ENCODE measurements at places on chromosomes 1 and 21.

GRCh38 chr1:103365860-103366569, 159.5 kb upstream of the RNPC3 start:
- no peak for DNase-seq

- DNase-seq, result no peak
These were observed 21.6 kb upstream of the TEKT2 start for GRCh38 chr1:36062315-36062714.

GRCh38 chr1:25051504-25051903, 121.4 kb upstream of the RUNX3 start:
- no peak for DNase-seq

- DNase-seq, result peak; percentile 39
These were observed 17.3 kb downstream of the NOC2L start for GRCh38 chr1:941588-942383.

DNA sequence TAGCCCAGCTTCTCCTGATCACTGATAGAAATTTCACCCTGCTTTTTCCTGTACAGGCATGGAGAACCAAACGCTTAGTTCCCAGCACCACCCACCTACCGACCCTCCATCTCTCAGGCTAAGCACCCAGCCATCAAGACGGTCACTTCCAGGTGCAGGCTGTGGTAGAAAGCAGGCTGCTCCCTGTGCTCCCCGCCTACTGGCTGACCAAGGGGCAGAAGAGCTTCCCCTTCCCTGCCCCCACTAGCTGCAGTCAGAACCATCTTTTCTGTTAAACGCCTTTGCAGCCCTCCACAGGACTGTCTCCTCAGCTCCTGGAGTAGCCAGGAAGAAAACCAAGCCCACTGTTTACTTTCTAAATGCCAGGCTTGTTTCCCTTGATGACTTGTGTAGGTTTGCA, 23.0 kb downstream of the SPATA46 start:
- DNase-seq, result no peak

DNA sequence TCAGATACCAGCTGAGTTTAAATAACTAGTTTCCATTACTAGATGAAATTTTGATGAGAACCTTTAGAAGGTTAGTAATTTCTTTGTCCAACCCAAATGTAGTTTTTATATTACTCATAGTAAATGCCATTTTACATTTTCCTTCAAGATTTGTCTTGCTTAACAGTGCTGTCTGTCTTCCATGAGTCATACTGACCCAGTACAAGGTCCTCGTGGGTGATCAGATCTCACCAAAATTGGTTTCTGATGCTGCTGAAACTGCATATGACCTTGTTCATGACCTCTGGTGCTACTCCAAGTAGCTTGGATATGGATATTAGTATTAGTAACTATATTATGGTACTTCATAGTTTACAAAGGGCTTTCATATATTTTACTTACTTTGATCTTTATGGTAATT, 207.1 kb downstream of the RYR2 start:
- no peak for DNase-seq

GRCh38 chr21:38236232-38236631, 20.6 kb upstream of the KCNJ15 start:
- DNase-seq, result no peak

- DNase-seq, result no peak
These were observed 20.9 kb downstream of the MCOLN3 start for GRCh38 chr1:85027242-85027983.

GRCh38 chr1:109454497-109455133, 11.7 kb upstream of the SYPL2 start:
- DNase-seq, result no peak

DNA sequence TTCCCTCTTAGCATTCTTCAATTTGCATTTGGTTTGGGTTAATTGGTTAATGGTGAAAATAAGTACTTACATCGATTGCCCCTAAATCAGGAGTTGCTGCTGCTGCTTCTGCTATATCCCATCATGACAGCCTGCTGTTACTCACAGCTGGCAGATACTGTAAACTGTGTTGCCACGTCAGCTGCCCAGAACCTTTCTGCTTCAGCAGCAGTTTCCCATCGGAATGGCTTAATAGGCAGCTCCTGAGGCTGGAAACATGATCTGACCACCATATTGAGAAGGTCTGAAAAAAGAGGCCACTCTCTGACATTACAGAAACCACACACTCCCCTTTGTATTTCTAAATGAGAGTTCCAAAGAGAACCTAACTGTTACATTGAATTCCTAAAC, 14.3 kb upstream of the SEC16B start:
- no peak for DNase-seq

- DNase-seq, result no peak
These were observed 494.2 kb downstream of the KIF26B start for GRCh38 chr1:245648749-245649522.

- DNase-seq, result no peak
These were observed 36.4 kb downstream of the CAPN8 start for GRCh38 chr1:223629126-223629457.

- no peak for DNase-seq
These were observed 323.0 kb upstream of the PLD5 start for GRCh38 chr1:242847390-242847993.

DNA sequence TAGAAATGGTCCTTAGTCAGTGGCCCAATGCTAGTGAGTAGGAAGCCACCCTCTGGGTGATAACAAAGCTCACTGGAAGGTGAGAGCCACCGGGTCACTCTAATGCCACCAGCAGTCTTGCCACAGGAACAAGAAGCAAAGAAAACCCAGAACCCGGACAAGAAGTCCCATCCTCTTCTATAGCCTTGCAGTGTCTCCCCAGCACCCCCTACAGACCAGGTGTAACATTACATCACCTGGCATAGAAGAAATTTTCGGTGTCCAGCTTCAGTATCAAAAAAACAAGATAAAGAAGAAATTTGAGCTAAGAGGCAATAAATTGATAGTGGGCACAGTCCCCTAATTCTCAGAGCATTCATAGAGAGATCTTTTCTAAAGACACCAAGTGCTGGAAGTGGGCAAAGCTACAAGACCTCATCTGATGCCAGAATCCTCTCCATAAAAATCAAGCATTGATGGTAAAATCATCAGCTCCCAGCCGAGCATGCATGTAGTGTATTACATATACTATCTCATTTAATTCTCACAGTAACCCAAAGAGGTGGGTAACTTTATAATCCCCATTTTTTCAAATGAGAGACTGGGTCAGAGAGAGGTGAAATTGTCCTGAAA, 491.0 kb downstream of the MATN1 start:
- DNase-seq, result no peak

DNA sequence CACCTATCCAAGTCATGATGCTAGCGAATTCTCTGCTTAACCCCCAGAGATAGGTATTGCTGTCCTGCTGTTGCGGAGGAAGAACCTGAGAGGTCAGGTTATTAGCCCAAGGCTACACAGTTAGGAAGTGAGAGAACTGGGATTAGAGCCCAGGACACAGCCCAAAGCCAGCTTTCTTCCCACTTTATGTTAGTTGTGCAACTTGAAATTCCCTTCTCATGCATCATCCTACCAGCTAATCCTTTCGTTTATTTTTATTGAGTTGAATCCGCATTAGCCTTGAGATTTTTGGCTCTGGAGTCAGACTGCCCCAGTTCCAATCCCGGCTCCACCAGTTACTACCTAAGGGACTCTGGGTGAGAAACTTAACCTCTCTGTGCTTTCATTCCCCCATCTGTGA, 65.4 kb downstream of the PLEKHA6 start:
- no peak for DNase-seq

DNA sequence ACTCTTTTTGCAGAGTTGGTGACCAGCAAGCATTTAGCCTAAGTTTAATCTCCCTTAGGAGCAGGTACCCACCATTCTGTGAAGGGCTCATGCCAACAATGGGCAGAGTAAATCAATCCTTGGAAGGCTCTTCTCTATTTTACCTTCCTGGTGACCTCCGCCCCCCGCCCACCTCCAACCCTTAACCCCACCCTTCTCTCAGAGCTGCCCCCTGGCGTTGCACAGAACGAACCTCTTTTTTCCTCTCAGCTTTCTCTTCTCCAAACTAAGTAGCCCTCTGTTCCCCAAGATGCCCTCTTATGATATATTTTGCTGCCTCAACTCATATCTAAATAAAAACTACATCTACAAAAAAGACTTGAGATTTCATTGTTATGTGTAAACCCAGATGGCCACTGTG, 186.8 kb downstream of the SEC16B start:
- no peak for DNase-seq

GRCh38 chr1:46412893-46413595, 18.9 kb downstream of the FAAH start:
- no peak for DNase-seq

DNA sequence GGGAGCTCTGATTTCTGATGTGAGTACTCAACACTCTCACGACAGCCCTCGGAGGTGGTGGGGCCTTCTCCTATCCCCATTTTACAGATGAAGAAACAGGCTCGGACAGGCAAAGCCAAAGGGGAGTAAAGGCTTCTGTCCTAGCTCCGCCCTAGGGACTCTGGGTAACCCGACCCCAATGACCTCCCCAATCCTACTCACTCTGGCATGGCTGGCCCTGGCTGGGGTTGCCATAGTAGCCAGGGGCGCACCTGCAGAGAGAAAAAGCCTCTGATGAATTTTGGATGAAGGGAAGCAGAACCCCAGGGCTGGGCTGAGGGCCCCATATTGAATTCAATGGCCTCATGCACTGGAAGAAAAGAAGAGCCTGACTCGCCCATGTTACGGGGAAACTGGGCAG, 61.1 kb downstream of the LDLRAD2 start:
- DNase-seq, result no peak

DNA sequence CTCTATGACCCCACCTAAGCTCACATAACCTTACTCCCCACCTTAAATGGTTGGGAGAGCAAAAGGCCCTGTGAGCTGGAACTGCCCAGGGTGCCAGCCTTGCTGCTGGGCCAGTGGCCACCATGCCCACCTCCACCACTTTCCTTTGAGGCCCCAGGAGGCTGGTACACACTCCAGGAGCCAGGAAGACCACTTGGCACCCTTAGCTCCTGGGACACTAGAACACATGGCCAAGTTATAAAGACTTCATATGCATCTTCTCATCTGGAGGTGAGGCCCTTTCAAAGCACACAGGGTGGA, 21.9 kb downstream of the CAPZB start:
- no peak for DNase-seq

GRCh38 chr1:8032366-8032910, 6.3 kb upstream of the ERRFI1 start:
- DNase-seq, result no peak

GRCh38 chr1:205840146-205840923, 9.6 kb downstream of the PM20D1 start:
- DNase-seq, result no peak

DNA sequence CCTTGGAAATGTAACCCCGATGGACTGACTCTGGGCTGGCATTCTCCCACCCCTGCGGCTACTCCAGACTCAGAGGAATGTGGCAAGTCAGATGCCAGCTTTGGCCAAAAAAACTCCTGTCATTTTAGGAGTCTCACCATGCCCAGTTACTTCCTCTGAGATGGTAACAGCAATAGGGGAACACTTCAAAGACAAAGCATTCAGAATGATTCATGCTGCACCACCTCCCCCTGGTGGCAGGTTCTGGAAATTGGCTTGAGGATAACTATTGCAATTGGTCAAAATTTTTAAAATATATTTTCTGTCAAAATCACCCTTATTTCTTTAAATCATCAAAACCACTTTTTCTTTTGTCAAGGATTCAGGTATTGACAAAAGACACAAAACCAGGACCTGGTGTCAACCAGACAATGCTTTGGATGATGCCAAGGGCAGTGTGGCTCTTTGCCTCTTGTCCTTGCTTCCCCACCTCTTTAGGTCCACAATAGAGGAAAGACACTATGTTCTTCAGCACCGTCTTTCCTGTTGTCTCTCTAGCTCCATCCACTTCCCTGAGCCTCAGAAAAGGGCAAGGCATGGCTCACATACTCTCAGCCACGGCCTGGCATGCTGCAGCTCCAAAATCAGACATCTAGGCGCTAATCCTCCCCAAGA, 9.9 kb upstream of the CDCA8 start:
- DNase-seq, result peak; percentile 78

DNA sequence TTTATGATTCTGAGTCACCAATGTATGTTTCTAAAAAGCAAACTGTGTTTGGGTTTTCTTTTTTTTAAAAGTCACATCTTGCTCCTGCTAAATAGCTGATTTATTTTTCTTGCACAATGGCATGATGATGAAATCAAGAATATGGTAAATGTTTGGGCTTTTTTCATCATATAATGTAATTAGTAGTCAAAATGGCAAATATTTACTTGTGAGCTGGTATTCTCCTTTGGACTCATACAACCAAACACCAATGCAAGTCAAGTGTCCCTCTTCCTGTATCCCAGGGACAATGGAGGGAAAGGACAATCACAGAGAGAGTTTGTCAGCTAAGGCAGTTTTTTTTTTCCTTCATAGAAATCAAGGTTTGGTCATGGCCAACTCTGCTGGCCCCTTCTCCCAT, 94.6 kb upstream of the RALGPS2 start:
- no peak for DNase-seq

GRCh38 chr1:7298749-7299151, 472.3 kb upstream of the VAMP3 start:
- no peak for DNase-seq

GRCh38 chr1:67307251-67308060, at the start of gene IL12RB2:
Gene IL12RB2 (plus strand): TSS chr1:67307873. CDS start chr1:67320369, 12,496 bp downstream.
- DNase-seq, result no peak

DNA sequence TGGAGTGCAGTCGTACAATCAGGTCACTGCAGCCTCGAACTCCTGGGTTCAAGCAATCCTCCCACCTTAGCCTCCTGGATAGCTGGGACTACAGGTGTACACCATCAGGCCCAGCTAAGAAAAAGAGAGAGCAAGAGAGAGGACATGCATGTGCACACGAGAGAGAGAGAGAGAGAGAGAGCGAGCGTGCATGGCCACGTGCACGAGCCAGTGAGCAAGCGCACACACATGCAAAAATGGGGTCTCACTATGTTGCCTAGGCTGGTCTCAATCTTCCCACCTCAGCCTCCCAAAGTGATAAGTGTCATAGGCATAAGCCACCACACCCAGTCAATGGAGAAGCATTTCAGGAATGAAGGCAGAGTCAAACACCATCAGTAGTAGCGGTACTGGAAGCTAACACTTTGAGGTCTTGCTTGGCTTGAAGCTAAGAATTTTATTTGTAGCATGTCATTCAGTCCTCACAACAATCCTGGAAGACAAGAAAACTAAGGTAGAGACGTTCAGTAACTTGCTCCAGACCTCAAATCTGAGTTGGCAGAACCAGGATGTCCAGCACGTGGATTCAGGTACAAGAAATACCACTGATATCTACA, 14.5 kb downstream of the GNB1 start:
- no peak for DNase-seq

- no peak for DNase-seq
These were observed 286.8 kb downstream of the LMO4 start for GRCh38 chr1:87615491-87615890.

GRCh38 chr1:166908942-166909341, 32.9 kb upstream of the TADA1 start:
- no peak for DNase-seq

All from HL-60 (cell line).